ENCODE measurements at places on chromosomes 2 and 18.

DNA sequence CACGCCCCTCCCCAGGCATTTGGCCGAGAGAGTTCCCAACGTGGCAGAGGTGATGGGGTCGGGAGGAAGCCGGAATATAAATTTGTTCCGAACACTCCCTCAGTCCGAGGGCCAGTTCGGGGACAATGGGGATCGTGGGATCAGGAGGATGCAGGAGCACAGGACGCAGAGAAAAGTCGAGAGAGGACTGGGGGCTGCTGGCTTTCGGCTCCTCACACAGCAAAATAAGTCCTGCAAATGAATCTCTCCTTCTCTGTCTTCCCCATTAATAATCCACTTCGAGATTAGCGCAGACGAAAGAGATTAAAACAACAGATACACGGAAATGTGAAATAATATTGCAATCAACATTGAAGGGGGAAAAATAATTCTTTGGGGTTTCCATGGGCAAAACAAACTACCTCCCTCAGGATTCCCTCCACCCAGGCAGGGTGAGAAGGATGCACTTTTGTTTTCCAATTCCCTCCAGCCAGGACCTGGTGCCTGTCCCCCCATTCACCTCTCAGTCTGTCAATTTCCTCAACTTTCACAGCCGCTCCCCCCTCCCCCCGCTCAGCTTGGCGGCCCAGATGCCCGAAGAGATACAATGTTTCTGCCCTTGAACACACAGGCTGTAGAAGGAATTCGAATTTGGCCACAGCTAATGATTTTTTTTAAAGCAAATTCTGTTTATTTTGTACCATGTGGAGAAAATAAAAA is 3.1 kb upstream of the ZEB2 start:
- DNase-seq = no peak

DNA sequence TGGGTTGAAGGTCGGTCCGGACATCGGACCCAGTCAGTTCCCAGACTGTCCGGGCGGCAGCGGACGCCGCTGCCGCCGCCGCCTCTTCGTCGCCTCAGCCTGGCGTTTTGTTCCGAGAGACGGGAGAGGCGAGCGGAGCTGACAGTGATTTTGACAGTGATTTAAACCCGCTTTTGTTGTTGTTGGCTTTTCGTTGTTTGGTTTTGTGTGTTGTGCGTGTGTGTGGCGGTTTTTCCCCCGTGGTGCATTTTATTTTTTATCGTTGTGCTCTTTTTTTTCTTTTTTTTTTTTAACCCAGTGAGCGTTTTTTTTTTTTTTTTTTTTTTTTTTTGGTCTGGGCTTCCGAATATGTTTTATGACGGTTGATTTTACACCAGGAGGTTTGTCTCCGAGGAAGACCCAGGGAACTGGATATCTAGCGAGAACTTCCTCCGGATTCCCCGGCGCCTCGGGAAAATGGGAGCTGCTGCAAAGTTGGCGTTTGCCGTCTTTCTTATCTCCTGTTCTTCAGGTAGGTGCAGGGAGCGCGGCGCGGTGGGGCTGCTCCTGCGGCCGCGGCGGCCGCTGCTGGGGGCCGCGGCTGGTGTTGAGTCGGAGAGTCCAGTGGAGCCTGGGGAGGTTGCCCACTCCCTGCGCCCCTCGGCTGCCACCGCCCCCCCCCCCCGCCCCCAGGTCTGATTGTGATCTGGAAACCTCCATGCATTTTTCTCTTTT is at the start of gene ACVR2A:
Gene ACVR2A (plus strand): TSS at position 333 of the 714 bp plus-strand sequence. CDS start 124 bp downstream, at position 457.
- peak; percentile 49 for DNase-seq

- no peak for DNase-seq
These were observed 165.8 kb downstream of the FMNL2 start for GRCh38 chr2:152500772-152501171.

- peak; percentile 92 for DNase-seq
These were observed 22.3 kb downstream of the ATP8B1 start for GRCh38 chr18:57780706-57781347.

GRCh38 chr2:178909507-178909906 is 102.3 kb upstream of the TTN start:
- DNase-seq = no peak

DNA sequence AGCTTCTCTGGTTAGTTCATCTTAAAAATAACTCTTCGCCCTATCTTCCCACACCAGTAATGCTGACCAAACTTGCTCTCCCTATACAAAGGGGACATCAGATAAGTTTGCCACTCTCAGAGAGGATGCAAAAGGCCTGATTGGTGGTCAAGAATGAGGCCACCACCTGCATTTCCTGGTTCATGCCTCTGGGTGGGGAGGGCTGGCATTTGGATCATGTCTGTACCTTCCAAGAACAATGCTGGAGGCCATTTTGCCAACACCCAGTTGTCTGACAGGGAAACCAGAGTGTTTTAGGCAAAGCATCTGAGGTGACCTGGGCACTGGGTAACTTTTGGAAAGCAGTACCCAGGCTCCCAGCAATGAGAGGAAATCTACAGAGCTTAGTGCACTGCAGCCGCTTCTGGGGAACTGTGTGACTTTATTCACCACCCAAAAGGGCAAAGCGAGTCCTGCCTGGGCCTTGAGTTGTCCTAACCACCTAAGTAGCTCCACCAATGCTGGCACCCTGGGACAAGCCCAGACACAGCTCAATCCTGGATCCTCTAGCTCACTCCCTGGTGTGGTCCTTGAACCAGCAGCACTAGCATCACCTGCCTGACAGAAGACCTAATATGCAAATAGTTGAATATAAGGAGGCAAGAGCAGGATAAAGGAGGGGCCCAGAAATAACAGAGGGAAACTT is 35.1 kb downstream of the CAPN13 start:
- no peak for DNase-seq
